NCI-H1694 (cell line): ENCODE measurements at places on chromosomes 3 and 15.

GRCh38 chr3:127606981-127607595 lies 8.9 kb downstream of the MCM2 start:
- DNase-seq, result no peak

- no peak for DNase-seq
These were observed 377.3 kb upstream of the SEMA6D start for GRCh38 chr15:47339800-47340570.

DNA sequence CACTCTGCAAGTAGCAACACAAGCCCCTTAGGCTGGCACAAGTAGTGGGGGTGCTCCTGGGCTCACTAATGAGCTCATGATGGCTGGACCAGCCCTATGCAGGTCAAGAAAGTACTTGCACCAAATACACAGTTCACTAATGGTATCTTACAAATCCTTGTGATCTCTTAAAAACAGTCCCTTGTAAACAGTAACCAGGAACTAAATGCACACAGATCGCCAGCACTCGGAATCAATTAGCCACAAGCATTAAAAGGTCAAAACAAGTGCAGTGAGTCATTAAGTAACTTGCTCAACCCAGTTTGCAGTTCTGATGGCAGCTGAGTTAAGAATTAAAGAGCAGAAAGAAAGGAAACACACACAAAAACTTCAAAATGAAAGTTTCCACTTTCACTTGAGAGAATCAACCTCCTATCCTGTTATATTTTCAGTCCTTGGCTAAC lies 43.2 kb downstream of the ARHGEF3 start:
- no peak for DNase-seq

- no peak for DNase-seq
These were observed 42.6 kb downstream of the GOLIM4 start for GRCh38 chr3:168053115-168053514.

DNA sequence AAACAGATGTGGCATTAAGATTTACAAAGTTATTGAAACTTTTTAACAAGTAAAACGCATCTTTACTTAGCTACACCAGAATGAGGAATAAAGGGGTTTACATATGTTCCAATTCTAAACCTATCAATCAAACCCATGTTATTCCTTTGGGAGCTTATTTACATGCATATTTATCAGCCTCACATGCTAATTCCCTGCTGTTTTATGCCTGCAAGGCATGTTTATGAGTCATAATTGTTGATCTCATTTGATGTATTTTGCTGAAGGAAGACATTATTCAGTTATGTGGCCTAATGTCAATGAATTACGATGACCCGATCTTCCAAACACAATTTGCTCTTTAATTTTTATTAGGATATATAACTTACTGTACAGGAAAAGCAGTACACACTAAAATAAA lies 272.9 kb downstream of the TBC1D5 start:
- DNase-seq, result no peak

DNA sequence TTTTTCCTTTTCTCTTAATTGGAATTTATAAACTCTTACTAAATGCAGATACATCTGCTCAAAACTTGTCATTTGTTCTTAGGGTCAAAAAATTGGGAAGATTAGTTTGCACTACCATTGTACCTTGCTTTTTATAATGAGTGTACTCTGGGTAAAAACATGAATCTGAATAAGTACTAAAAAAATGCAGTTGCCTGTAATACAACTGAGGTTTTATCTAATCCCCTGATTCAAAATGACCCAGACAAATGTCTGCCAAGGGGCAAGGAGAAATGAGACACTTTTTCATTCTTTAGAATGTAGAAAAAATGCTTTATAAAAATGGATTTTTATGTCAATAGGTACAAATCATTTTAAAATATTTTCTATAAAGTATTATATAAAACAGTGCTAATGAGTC lies 42.4 kb downstream of the RASA2 start:
- DNase-seq, result no peak

GRCh38 chr3:46359733-46360493 lies 6.0 kb downstream of the CCR2 start:
- peak; percentile 52 for DNase-seq

DNA sequence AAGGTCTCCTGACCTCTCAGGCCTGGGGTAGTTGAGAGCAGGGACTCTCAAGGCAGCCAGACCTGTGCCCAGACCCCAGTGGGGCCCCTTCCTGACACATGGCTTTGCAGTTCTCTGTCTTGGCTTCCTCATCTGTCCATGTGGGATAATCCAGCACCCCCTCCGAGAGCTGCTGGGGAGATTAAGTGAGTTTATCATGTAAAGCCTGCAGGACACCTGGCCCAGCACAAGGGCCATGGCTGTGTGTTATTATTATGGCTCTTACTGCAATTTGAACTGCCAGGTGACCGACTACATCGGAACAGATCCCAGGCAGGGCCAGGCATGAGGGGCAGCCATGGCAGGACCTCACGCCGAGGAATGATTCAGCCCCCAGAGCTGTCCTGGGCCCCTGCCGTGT lies 12.6 kb downstream of the DUSP7 start:
- DNase-seq, result no peak
